Stimulated activated CD4-positive, alpha-beta T cell treated with anti-CD3 and anti-CD28 coated beads, Interleukin-15, amount 100 ng/mL, for 48 hours (primary cell): ENCODE measurements at places on chromosomes 1 and 21.

DNA sequence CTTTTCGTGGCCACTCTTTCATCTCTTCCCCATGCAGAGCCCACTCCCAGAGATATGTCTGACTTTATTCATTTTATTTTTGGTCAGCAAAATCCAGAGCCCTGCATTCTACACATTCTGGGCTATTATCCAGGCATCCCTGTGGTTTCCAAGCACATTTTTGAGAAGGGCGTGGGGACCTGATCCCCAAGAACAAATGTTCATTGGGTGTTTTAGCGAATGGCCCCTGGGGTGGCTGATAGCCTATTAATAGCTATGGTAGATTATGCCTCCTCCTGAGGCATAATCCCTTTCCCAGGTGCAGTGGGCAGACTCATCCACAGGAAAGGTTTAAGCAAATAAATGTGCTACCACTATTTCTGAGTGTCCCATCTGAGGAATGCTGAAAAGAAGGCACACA is 511.8 kb upstream of the USP24 start:
- DNase-seq: no peak

- no peak for DNase-seq
Measured at GRCh38 chr1:22236166-22236565, 93.3 kb upstream of the WNT4 start.

GRCh38 chr1:198086051-198086745 is 70.6 kb upstream of the NEK7 start:
- DNase-seq: no peak

DNA sequence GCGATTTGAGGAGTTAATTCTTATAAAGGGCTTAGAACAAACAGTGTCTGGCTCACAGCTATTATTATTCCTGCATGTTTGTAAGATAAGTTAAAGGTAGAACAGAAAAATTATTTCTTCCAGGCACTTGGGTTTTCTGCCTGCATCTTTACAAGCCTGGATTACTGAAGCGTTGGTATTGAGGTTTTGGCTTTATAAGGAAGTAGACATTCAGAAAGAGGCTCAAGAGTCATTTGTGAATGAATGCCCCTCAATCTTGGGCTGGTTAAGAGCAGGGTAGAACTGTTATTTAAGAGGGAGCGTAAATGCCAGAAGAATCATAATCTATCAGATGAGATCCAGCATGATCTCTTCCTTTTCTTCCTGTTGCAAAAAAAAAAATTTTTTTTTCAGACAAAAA is 77.3 kb upstream of the ARID1A start:
- DNase-seq: no peak

DNA sequence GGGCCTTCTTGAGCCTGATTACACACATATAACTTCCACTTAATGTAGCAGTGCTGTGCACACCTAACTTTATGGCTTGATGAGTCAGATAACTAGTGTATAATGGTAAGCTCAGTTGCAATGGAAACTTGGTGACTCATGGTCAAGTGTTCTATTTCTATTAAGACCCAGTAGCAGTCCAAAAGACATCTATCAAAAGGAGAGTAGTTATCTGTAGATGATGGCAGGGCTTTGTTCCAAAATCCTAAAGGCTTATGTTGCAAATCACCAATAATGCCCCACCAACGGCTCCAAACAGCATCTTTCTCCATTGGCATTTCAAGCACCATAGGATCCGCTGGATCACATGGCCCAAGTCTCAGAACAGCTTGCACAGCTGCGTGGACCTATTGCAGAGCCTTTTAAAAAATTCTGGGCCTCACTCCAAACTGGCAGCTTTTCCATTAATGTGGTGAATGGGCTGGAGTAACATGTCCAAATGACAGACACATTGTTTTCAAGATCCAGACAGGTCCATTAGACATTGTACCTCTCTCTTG is 566.8 kb upstream of the USP24 start:
- DNase-seq: no peak

- no peak for DNase-seq
Measured at GRCh38 chr1:173005196-173005864, 45.4 kb downstream of the TNFSF18 start.
